Stimulated activated CD8-positive, alpha-beta memory T cell treated with anti-CD3 and anti-CD28 coated beads, Interleukin-4, amount 100 ng/mL, for 1 hour (primary cell): ENCODE measurements at places on chromosomes 12 and 14.

- no peak for DNase-seq
These were observed 51.3 kb downstream of the RMST start for GRCh38 chr12:97513950-97514349.

GRCh38 chr12:124630791-124631313, 63.4 kb upstream of the NCOR2 start:
- DNase-seq: no peak

GRCh38 chr12:114266536-114266935, 139.4 kb downstream of the TBX5 start:
- DNase-seq: no peak

- no peak for DNase-seq
These were observed 33.5 kb downstream of the A2ML1 start for GRCh38 chr12:8855891-8856290.

GRCh38 chr12:98359856-98360255, 155.5 kb upstream of the TMPO start:
- DNase-seq: no peak

DNA sequence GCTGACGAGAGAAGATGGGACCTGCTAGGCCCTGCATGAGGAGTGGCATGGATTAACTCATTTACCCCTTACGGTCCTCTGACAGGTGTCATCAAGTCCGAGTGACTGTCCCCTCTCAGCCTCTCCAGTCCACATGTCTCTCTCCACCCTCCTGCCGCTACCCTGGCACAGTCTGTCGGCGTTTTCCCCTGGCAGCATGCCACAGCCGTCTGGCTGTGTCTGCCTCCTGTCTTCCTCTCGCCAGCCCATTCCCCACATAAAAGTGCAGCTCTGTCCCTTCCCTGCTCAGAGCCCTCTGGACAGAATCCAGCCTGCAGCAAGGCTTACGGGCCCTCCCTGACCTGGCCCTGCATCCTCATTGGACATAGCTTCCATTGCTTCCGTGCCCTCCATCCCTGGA, 45.6 kb downstream of the UBE3B start:
- DNase-seq: no peak

DNA sequence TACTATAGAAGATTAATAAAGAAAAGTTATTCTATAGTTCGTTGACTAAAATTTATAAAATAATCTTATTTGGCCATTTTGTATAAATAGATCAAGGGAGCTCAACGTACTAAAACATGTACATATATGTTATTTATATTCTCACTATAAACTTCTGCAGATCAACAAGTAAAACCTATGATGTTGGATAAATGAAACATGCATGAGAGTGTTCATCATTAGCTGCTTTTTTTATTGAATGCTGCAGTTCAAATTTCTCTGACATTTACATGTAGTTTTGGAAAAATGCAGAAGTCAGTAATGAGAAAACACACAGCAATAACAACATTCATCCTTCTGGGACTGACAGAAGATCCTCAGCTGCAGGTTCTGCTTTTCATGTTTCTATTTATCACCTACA, at the start of gene OR6C68:
TSS of gene OR6C68 (plus strand) at position 301 of the 400 bp plus-strand sequence. CDS start at position 301, 0 bp downstream.
- no peak for DNase-seq

- no peak for DNase-seq
These were observed 12.1 kb upstream of the NTN4 start for GRCh38 chr12:95802482-95803270.

DNA sequence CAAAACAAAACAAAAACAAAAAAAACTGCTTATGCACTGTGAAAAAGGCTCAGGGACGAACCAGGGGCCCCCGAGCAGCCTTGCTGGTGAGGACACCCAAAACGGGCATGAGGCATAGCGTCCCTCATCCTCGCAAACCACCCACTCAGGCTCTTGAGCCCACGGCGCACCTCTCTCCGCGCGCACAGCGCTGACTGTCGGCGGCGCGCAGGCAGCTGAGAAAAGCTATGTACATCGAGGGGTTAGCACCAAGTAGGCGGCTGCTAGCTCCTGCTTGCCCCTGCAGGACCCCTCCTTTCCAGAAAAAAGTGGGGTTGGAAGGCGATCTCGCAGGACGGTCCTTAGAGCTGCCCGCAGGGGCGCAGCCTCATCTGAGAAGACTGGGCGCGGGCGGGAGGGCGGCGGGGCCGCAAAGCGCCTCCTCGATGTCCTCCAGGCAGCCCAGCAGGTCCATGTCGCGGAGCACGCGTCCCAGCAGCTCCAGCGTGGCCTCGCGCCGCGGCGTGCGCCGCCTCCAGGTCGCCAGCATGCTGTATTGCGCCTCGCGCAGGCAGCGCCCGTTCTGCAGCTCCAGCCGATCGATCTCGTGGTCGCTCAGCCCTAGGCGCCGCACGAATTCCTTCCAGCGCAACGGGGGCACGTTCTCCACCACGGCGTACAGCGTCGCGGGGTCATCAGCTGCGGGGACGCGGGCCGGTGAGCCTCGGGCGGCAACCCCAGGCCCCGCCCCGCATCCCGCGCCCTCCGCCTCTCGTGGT, 12.8 kb downstream of the TNFRSF1A start:
- no peak for DNase-seq

DNA sequence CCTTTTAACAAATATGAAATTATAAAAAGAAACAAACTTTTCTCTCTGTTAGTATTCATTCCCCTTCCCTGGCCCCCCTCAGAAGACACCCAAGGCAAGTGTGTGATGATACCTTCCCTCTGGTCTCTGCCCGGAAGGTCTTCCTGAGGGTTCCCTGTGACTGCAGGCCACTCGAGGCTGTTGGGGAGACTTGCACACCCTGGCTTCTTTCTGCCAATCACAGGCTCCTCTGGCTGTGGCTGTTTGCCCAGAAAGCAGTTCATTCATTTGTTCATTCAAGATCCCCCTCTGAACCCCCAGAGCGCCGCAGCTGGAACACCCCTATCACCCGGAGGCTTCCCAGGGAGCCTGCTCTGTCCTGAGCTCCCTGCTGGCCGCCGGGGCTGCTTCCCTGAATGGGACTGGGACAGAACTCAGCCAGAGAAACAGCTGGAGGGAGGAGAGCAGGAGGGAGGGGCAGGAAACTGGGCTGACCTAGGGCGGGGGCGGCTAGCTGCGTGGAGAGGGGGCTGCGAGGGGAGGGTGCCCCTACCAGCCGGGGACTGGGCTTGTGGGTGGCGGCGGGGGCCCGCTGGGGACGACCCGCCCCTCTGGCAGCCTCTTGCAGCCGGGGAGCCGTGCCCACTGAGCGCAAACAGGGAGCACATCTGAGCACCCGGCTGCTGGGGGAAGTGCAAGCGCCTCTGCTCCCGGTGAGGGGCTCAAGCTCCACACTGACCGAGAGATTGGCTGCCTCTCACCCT, at the start of gene CMKLR1:
TSS of gene CMKLR1 (minus strand) at position 397 of the 743 bp plus-strand sequence. CDS start 45,720 bp downstream, outside the sequence.
- DNase-seq: no peak

GRCh38 chr12:80415466-80415865, 28.6 kb upstream of the PTPRQ start:
- no peak for DNase-seq

- no peak for DNase-seq
These were observed 27.8 kb downstream of the NOPCHAP1 start for GRCh38 chr12:105013892-105014291.

GRCh38 chr14:68881396-68881795, 88.5 kb upstream of the ZFP36L1 start:
- DNase-seq: no peak

DNA sequence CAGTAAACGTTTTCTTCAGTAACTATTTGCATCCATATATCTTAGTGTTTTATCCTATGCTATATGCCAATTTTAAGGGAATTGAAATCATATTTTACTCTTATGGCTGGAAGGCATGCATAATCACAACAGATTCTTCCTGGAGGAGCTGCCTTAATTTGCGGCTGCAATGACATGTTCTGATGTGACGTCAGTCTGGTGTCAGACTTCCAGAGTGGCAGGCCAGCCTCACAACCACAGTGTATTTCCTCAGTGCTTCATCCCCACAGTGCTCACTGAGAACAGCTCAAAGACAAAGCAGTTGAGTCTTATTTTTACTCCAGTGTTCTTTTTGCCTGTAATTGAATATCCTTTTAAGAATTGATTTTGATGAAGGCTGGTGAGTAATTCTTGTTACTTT, 107.1 kb downstream of the PLEKHA5 start:
- DNase-seq: no peak

GRCh38 chr12:127178052-127178451, 1088.9 kb upstream of the TMEM132C start:
- DNase-seq: no peak

- DNase-seq: peak; percentile 69
These were observed 74.8 kb upstream of the CHST11 start for GRCh38 chr12:104381731-104382480.

DNA sequence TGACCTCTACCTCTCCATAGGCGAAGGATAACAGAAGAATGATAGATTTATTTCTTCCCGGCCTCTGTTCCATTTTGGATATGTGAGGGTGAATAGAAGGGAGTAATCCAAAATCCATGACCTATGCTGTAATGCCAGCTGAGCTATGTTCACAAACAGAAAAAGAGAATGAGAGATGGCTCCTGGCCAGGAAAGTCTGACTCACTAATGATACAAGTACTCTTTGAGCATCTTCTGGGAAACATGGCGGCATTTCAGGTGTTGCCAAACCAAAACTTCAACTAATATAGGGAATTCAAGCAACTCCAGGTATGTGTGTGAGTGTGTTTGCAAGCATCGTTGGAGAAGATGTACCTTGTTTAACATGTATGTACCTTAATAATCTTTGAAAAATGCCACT, 55.1 kb downstream of the MED13L start:
- no peak for DNase-seq

- no peak for DNase-seq
These were observed 25.3 kb downstream of the NRXN3 start for GRCh38 chr14:78195431-78195830.
